Caudate nucleus (tissue), 63 donors: ENCODE measurements at places on chromosomes 2 and 18.
A peak's percentile ranks its signal among the peaks of the same experiment; 100 is the strongest.

- no peak for DNase-seq
Measured at GRCh38 chr2:48768669-48769068, 13.1 kb upstream of the LHCGR start.

- no peak for DNase-seq
Measured at GRCh38 chr18:57803103-57803969, at the start of gene ATP8B1. TSS of gene ATP8B1 (minus strand) at chr18:57803315. CDS start at chr18:57731807, 71,508 bp downstream.

- DNase-seq = no peak
Measured at GRCh38 chr2:45627911-45628310, 16.8 kb upstream of the SRBD1 start.

DNA sequence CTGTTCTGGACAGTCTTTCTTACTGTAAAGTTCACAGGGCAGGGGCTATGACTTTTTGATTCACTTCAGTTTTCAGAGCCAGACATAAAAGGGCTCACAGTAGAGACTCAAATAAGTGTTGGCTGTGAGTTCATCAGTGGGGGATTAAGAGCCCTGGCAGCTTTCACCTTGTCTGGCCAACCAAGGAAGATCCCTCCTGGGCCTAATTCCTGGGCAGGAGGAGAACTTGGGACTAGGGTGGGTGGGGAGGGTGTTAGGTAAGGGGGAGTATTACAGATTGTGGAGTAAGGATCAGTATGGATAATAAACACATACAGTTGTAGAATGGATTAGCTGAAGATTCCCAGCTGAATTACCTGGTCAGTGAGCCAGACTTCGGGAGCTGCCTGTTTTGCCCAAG lies 904 bp upstream of the SFXN5 start:
- DNase-seq = no peak

- no peak for DNase-seq
Measured at GRCh38 chr2:240956935-240957655, 41.3 kb upstream of the SNED1 start.

DNA sequence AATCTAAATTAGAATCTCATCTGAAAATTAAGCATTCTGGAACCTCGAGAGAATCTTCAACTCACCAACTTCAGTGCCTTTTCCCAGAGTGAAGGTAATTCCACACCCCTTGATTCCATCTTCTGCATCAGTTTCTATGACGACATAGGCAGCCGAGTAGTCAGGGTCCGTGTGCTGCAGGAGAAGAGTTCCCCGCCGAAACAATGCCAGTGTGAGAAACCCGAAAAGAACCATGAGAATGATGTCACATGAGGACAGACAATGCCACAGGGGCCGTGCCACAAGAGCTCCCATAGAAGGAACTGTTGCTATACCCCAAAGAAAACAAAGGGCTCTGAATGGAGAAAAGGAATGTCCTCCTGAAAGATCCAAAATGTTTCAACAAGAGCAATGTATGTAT lies 6.0 kb downstream of the ENOSF1 start:
- no peak for DNase-seq

DNA sequence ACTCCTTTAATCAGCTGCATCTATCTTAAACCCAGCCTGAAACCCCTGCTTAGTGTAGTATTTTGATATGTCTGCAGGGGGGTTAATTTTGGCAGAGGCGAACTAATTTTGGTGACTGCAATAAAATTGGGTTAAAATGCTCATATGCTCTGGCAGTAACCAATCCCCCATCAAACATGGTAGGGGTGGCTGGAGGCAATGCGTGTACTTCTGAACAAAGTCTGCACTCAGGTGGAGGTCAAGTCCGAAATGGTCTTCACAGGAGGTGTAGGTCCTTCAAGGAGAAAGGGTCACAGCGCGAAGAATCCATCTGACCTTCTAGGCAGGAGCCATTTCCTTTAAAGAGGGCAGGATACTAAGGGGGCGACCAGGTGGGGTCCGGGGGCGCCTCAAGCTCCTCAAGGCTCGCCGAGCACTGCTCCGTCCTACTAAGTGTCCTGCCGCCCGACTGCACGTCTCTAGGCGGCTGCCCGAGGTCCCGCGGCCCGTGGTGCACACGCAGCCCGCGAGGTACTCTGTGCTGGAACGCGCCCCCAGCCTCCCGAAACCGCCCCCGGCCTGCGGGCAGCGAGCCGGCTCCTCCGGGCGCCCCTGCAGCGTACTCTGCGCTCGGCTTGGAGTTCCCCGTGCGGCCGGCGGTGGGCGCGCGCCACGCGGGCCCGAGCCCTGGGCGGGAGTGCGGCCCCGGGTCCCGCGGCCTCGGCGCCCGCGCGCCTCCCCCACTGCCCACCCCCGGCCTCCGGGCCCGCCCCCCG lies 1.7 kb upstream of the LDLRAD4 start:
- DNase-seq = peak; percentile 60

GRCh38 chr18:7511106-7511505 lies 56.0 kb upstream of the PTPRM start:
- DNase-seq = no peak

DNA sequence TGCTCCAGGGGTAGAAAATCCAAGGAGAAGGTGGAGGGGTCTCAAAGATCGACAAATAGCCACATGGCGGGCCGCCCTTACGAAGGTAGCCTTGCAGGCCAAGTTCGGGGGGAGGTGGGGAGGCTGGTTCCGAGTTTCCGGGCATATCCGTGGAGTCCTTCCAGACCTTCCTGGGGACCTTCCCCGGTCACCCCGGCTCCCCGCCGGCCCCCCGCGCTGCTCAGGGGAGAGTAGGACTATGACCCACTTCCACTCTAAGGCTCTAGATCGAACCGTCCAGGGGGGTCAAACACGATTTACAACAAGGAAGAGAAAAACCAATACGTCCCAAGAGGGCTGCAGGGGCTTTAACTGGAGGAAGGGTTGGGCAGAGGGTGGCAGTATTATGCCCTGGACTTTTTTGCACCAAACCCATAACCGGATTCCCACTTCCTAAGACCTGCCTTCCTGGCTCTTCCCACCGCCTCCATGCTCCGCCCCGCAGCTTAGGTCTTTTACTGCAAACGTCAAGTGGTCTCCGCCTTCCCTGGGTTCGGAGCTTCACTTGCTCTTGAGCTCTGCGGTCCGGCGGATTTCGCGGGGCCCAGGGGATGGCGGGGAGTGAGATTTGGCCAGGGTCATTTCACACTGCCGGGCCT lies 779 bp upstream of the LYPD6 start:
- no peak for DNase-seq

GRCh38 chr18:8951491-8951890 lies 151.0 kb upstream of the NDUFV2 start:
- no peak for DNase-seq

DNA sequence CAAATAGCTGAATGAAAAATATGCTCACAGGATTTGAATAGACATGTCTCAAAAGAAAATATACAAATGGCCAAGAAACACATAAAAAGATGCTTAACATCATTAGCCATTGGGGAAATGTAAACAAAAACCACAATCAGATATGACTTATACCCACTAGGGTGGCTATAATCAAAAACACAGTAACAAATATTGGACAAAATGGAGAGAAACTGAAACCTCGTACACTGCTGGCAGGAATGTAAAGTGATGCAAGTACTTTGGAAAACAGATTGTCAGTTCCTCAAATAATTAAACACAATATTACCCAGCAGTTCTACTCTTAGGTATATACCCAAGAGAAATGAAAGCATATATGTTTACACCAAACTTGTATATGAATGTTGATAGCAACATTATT lies 213.0 kb downstream of the PHLPP1 start:
- no peak for DNase-seq

GRCh38 chr2:12070153-12070552 lies 323.7 kb downstream of the LPIN1 start:
- DNase-seq = no peak

DNA sequence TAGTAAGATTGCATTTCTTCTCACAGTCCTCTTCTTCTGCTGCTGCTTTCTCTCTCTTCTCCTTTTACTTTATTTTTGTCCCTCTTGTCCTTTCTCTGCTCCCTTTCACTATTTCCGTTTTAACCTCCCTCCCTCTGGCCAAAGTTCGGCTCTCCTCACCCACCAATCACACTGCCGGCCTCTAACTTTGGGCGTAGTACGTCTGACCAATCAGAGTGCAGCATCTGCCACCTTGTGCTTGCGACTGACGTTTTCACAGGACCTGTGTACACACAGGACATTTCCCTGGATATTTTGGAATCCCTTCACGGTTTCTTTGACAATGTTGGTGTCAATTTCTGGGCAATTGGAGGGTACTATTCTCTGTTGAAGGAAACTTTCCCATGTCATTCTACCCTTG lies 22.6 kb upstream of the ICOS start:
- DNase-seq = no peak

DNA sequence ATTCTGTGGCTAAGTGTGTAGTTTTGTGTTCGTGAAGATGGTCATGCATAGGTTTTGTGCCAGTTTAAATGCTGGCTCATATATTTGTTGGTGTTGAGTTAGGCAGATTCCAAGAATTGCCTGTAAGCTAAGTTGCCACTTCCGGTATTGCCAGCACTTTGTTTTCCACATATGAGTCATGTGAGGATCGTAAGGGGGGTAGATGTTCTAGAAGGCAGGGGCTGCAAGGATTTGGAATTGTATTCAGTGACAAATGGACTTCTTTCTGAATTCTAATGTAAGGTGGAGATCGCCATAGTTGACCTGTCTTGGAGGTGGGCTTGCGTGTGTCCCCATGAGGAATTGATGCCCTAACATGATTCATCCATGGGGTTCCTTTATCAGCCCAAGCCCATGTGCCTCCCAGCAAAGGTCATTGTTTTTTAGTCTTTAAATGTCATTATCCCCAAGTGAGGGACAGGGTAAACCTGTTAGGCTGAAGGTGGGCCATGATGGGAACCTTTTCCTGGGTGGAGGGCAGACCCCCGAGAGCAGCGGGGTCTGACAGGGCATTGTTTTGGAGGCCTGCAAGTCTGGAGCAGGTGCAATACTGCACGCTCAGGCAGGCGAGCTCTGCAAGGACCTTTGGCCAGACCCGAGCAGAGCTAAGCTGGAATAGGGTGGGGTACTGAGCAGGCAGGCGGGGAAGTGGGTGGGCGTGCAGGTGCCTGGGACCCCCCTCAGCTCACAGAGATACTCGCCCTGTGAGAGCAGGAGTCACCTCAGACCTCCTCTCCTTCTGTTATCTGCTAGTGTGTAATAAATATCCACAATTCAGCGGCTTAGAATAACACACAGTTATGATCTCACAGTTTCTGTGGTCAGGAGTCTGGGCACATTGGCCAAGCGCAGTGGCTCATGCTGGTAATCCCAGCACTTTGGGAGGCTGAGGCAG lies 77.4 kb downstream of the LRRFIP1 start:
- no peak for DNase-seq

DNA sequence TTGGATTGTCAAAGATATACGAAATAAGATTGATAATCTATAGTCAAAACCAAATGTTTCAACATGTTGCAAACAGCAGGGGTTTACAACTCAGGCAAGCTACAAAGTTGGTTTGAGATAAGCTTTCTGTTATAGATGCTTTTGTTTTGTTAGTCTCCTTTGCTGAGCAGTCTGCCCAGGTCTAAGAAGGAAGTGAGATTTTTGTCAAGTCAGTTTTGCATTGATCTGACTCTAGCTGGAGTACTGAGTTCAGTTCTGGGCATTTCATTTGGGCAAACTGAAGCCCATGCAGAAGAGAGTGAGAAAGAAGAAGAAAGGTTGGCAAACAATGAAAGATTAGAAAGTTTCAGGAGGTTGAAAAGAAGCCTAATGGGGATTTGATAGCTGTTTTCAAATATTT lies 983.0 kb upstream of the SLC39A10 start:
- no peak for DNase-seq

DNA sequence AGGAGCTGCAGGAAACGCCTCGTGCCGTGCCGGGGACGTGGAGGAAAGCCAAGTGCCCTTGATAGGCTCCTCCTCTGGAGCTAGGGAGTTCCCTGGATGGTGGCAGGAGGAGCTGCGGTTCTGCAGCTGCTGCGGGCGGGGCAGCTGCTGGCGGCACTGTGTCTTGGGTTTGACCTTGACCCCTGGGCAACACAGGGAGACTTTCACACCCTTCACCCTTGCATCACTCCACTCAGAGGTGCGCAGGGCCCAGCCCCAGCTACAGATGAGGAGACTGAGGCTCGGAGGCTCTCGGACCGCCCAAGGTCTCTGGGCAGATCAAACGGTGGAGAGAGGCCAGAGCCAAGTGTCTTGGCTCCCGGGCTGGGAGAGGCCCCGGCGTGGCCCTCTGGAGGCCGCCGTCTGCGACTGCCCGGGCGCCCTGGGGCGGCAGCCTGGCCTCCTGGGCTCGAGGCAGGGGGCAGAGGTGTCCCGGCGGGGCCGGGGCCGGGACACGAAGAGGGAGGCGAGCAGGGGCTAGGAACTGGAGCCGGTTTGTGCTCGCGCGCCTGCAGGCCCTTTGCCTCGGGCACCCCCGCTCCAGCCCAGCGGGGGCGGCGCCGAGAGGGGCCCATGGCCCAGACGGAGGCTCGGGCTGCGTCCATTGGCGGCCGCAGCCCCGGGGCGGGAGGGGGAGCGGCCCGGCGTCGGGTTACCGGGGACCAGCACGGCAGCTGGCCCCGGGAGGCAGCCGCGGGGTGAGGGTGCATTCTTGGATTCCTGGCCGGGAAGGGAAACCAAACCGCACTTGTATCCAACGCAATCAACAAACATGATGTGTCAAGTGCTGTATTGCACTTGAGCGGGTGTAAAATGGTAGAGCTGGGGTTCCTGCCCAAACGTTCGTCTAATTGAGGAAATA lies 129.6 kb upstream of the SLC1A4 start:
- peak; percentile 50 for DNase-seq
